ENCODE measurements at places on chromosomes 11 and 22. TPM values are rescaled to one million over a fixed set of nuclear protein-coding genes. Genes with fewer than 3 reads are reported as not detected.

CHRNA10 gene
- total RNA-seq = 0.83 TPM

PGA3 gene
- not detected for total RNA-seq

ARFGAP3 gene
- 65.7 TPM for total RNA-seq

POGLUT3 gene
- 30.7 TPM for total RNA-seq

RIMBP3C gene
- 0.14 TPM for total RNA-seq

UNC93B1 gene
- total RNA-seq = 24.9 TPM

NRIP3 gene
- total RNA-seq = 8.0 TPM

Data from smooth muscle cell of bladder (primary cell).